ENCODE measurements at places on chromosomes 11 and 22.

GRCh38 chr22:48900626-48901025 is 927.0 kb downstream of the BRD1 start:
- DNase-seq, result no peak

DNA sequence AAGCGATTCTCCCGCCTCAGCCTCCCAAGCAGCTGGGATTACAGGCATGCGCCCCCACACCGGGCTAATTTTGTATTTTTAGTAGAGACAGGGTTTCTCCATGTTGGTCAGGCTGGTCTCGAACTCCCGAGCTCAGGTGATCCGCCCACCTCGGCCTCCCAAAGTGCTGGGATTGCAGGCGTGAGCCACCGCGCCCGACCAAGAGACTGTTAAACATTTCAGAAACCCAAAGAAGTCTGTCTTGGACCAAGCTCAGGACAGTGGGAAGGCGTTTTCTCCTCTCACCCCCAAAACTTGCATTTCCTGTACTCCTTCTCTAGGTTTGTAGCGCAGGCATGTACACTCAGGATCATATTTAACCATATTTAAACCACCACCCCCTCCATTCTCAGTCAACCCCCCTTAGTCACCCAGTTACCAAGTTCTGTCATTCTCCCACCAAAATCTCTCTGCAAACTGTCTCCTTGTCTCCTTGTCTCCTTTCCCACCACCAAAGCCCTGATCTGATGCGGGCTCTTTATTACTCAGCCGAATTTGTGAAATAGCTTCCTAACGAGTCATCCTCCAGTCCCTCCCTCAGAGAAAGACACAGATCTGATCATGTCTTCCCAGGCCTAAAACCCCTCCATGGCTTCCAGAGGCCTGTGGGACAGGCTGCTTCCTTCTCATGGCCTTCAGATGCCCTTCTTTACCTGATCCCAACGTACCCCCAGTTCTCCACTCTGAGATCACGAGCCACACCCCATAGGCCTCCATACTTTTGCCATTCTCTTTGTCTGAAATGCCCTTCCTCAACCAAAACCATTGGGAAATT is 29.0 kb upstream of the CREB3L1 start:
- peak; percentile 21 for DNase-seq

DNA sequence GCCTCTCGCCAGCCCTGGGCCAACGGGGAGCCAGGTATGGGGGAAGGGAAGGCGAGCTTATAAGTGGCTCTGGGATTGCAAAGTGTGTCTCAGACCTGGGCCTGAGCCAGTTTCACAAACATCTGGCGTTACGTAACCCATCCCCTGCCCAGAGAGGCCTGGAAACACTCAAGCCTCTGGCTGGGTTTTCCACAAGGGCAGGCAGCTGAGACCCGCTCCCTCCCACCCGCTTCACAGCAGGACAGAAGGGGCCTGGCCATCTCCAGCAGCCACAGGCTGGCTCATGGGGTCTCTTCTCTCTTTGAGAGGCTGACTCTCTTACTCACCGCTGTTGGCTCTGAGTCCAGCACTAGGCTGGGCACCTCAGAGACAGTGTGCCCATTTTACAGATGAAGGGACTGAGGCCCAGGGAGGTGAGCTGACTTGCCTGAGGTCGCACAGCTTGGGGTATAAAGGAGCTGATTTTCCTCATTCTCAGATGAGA is 44.5 kb downstream of the TRIOBP start:
- no peak for DNase-seq

- DNase-seq, result no peak
Measured at GRCh38 chr11:128763224-128763623, 69.4 kb downstream of the FLI1 start.

DNA sequence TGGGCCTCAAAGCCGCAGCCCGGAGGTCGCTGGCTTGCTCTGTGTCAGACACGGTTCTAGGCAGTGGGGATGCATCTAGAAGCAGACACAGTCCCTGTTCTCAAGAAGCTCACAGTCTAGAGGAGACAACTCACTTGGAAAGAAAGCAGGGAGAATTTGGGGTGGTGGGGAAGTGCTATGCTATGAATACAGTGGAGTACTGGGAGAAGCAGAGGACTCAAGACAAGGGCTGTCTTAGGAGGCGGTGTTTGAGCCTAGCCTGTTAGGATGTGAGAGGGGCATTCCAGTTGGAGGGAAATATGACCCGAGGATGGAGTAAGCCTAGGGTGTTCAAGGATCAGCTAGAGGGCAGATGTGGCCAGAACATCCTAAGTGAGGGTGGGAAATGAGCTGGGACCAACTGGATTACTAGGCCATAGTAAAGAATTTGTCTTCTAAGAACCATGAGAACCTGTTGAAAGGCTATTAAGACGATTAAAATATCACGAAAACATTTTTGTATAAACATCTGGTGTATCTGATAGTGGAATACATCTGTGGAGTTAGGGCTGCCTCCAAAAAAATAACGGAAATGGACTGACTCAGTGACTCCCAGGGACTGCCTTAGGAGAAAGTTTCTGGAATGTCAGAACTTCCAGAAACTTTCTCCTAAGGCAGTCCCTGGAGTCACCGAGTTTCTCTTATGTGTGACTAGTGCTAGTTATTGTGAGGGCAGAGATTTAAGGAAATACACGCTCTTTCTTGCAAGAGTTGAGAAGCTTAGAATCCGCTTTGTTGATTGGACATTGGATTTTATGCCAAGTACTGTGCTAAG is 1.1 kb upstream of the PITPNB start:
- DNase-seq, result no peak

All from activated CD4-positive, alpha-beta T cell treated with anti-CD3 and anti-CD28 coated beads, Interleukin-2, amount 50 U/mL, for 16 hours (primary cell).